Activated CD4-positive, alpha-beta T cell treated with anti-CD3 and anti-CD28 coated beads, Interleukin-2, amount 10 ng/mL, durations not matched to agents 7 days and 5 days (primary cell): ENCODE measurements at places on chromosomes 1 and 21.

DNA sequence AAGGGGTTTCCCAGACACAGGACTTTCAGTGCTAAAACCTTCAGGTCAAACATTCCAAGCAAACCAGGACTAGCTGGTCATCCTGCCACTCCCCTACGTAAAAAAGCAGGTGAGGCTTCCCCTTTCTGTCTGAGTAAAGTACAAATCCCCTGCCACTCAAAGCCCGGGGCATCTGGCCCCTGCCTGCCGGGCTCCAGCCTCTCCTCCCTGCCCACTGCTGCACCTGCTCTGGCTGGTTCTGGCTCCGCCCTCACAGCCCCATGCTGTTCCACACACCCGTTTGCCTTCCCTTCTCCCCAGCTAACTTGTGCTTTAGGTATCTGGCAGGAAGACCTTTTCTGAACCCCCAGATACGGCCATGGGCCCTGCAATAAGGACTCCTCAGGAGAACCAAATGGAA lies 23.3 kb upstream of the S100A7 start:
- DNase-seq: no peak

DNA sequence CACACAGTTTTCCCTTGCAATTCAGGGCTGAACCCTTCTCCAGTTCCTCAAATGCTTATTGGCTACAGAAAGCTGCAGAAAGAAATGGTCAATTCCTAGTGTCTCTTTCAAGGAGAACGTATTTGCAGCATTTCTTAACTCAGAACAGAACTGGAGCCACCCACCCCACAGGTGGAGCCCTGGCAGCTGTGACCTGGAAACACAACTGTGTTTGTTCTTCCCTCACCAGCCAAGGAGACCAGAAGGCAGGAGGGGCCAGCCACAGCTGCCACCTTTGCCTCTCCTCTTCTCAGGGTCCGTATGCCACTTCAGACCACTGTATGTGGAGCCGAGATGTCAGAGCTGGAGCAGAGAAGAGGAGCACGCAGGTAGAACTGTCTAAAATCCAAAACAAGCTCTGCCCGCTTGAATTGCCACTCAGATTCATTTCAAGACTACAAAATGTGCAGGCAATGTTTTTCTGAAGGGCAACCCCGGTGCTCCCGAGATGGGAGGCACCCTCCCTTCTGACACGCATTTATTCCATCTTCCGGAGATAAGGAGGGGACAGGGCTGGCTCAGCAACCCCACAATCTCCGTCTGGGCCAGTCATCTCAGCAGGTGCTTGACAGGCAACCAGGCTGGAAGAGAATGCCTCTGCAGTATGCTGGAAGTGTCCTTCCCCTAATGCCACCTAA lies 16.7 kb downstream of the CD247 start:
- DNase-seq: no peak

GRCh38 chr1:51792864-51793263 lies 85.7 kb downstream of the NRDC start:
- DNase-seq: no peak

DNA sequence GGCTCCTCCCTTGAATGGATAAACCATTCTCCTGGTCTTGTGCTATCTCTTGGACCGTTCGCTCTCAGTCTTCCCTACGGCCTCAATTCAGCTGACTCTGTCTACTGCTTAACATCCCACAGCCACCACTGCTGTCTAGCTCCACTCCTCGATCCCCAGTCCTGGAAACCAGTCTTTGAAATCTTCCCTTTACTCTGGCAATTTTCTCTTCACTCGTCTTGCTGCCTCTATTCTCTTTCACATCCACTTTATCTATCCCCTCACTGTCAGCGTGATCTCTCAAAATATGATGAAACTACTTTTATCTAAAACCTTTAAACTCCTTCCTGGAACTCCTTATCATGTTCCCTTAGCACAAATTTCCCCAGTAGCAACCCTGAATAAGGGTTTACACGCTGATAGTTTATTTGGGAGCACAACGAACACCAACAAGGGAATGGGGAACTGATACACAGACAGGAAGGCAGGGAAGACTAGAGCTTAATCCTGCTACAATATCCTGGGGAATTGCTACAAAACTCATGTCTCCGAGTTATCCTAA lies 131.6 kb upstream of the SAMSN1 start:
- DNase-seq: no peak

DNA sequence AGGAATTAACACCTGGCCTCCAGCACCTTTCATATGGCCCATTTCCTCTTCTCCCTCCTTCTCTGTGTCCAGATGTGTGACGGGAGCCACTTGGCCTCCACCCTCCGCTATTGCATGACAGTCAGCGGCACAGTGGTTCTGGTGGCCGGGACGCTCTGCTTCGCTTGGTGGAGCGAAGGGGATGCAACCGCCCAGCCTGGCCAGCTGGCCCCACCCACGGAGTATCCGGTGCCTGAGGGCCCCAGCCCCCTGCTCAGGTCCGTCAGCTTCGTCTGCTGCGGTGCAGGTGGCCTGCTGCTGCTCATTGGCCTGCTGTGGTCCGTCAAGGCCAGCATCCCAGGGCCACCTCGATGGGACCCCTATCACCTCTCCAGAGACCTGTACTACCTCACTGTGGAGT lies 5.6 kb downstream of the TMEM61 start:
- no peak for DNase-seq

DNA sequence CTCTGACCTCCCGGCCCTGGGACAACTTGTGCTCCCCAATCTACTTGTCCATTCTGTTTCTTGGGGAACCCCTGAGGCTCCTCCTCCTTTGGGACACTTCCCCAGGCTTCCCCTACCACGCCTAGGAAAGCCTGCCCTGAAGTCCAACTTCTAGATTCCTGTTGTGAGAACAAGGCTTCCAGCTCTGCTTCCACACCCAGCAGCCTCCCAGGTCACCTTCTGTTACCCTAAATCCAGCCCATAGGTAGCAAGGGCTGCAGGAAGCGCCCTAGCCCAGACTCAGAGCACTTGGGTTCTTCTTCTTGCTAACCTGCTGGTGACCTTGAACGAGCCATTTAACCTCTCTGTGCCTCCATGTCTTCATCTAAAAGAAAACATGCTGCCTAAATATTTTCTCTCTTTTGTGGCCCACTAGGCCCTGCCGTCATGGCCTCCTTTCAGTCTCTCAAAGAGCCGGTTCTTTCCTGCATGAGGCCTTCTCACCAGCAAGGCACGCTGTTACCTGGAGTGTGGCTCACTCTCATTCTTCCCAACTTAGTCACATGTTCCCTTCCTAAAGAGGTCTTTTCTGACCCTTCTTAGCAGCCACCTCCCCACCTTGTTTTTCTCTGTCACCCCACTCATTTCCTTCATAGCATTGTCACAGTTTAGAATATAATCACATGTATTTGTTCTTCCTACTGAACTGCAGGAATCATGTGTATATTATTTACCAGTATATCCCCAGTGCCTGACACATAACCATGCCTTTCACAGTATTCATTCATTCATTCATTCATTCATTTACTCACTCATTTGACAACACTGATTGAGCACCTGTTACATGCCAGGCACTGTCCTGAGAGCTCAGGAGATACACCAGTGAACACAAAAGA lies 1.4 kb downstream of the CAPN2 start:
- DNase-seq: peak; percentile 25

- no peak for DNase-seq
These were observed 174.3 kb downstream of the TGFBR3 start for GRCh38 chr1:91711504-91712247.

DNA sequence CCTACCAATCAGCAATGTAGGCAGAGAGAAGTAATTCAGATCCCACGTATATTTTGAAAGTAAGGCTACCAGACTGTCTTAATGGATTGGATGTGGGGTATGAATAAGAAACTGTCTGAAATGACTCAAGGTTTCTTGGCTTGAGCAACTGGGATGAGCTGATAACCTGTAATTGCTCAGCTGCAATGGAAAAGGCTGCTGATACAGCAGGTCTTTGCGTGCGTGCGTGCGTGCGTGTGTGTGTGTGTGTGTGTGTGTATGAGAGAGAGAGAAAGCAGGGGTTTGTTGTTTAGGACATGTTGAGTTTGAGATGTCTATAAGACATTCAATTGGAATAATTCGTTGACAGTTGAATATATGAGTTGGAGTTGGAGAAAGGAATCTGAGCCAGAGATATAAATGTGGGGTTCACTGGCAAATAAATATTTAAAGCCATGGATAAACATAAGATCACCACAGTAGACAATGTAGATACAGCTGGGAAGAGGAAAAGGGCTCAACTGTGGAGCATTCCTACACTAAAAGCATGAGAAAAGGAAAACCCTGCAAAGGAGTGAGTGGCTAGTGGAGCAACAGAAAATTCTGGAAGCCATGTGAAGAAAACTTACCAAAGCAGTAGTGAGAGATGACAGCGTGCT lies 72.9 kb downstream of the UCHL5 start:
- no peak for DNase-seq

DNA sequence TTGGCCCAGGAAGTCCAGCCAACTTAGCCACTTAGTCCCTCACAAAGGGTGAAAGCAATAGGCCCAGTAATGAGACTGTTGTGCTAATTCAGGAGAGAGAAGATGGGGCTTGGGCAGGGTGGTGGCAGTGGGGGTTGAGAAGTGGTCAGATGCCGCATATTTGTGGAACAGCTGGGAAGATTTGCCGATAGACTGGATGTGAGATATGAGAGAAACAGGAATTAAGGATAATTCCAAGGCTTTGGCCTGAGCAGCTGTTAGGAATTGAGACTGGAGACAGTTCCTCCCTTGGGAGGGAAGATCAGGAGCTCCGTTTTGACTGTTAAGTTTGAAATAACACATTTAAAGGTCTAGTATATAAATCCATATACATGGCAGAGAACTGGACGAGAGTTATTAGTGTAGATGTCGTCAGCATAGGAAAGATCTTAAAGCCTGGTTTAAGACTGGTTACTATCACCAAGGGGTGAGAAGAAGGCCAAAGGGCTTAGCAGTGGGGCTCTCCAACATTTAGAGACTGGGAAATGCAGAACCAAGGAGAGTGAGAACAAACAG lies 323.7 kb upstream of the FAM78B start:
- DNase-seq: no peak

- no peak for DNase-seq
These were observed 190.5 kb downstream of the TOMM20 start for GRCh38 chr1:234938135-234938534.

- no peak for DNase-seq
These were observed 6.2 kb downstream of the SIM2 start for GRCh38 chr21:36704958-36705678.

GRCh38 chr21:46456750-46457149 lies 1.9 kb upstream of the DIP2A start:
- DNase-seq: no peak

DNA sequence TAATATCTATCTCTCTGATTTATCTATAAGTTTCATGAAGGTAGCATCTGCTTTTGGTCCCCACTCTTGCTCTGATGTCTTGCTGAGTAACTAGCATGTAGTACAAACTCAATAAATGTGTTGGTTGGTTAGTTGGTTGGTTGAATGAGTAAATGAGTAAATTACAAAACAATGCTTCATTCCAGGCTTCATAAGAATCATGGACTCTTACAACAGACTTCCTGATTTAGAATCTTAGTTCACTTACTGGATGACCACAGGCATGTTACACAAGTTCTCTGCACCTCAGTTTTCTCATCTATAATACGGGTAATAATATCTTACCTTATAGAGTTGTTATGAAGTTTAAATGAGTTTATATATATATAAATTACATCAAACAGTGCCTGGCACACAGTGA lies 98.6 kb downstream of the ZNF281 start:
- no peak for DNase-seq

- no peak for DNase-seq
These were observed 43.3 kb upstream of the SIPA1L2 start for GRCh38 chr1:232673256-232673655.

DNA sequence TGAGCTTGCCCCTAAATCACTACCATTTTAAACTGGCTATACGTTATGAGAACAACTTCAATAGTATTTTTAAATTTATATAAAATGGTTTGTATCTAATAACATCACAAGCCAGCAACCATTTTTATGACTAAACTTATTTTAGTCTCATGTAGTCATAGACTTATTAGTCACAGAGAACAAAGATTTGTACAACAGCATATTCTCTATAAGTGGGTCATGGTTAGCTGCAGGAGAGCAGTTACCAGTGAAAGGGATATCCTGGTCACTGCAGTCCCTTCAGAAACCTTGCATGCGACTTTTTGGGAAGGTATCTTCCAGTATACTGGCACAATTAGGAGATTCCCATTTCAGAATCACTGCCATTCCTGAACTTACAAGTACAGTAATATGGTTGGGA lies 90.0 kb downstream of the HFM1 start:
- DNase-seq: no peak

DNA sequence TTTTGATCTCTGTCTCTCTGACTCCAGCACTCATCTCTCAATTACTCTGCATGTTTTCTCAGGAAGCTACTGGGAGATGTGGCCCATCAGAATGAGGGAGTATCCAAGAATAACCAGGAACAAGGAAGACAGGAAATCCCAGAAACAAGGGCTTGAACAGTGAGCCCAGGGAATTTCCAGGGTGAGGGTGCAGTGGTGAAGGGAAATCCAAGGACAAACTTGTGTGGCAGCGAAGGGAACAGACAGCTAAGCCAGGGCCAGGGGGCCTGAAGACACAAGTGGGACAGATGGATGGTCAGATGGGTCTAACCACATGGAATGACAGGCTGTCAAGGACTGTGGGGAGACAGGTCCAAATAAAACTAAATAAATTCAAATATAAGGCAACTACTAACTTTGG lies 121.8 kb upstream of the ERRFI1 start:
- no peak for DNase-seq

GRCh38 chr1:102970496-102971078 lies 137.7 kb downstream of the COL11A1 start:
- DNase-seq: peak; percentile 29

GRCh38 chr1:219813294-219813693 lies 115.1 kb downstream of the SLC30A10 start:
- DNase-seq: no peak

GRCh38 chr1:181513786-181514297 lies 30.5 kb downstream of the CACNA1E start:
- no peak for DNase-seq

- DNase-seq: no peak
These were observed 100.2 kb upstream of the GNG4 start for GRCh38 chr1:235749755-235750300.

GRCh38 chr1:200258447-200259375 lies 151.1 kb downstream of the ZNF281 start:
- DNase-seq: peak; percentile 17

- DNase-seq: no peak
These were observed 66.9 kb downstream of the RNF187 start for GRCh38 chr1:228554107-228554506.

GRCh38 chr1:115324649-115325420 lies 13.2 kb downstream of the NGF start:
- no peak for DNase-seq
